Left lung (tissue), 14 donors: ENCODE measurements at places on chromosomes 12 and 14. TPM values are rescaled to one million over a fixed set of nuclear protein-coding genes. Genes with fewer than 3 reads are reported as not detected.

DNA sequence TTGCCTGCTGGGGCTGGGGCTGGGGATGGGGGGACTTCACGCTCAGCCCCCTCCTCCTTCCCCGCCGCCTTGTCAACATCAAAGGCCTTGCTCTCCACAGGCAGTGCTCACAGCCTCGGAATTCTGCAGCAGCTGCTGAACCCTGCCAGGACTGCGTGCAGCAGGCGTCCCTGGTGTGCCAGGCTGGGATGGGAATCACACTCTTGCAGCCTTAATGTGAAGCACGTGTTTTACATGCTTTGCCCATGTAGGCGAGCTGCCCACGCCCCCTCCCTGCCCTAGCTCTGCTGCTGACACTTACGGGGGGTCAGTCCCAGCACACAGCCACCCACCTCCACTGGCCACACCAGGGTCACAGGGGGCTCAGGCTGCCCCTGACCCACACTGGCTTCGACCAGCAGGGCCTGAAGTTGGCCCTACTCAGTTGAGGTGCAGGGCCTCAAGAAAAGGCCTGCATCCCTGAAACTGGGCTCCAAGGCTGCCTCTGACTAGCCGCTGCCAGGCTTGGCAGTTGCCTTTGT lies 276.2 kb upstream of the RTL1 start:
- DNase-seq: no peak

- peak; percentile 61 for DNase-seq
Measured at GRCh38 chr12:6452245-6452943, 552 bp downstream of the TAPBPL start.

DNA sequence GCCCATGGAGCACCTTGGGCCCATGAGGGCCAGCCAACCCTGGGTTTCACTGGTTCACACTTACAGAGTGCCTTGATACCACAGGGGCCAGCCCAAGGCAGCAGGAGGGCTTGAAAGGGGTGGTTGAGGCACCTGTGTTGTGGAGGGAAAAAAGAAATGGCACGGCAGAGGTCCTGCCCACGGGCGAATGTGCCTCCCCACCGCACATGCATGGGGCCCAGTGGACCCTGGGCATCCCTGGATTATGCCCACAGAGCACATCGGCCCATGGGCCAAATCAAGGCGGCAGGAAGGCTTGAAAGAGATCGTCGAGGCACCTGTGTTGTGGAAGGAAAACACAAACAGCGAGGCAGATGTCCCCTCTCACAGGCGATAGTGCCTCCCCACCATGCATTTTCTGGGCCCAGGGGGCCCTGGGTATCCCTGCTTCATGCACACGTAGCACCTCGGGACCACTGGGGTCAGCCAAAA lies 378.1 kb downstream of the ALG10 start:
- no peak for DNase-seq

- no peak for DNase-seq
Measured at GRCh38 chr12:91225316-91225715, 42.7 kb upstream of the DCN start.

- no peak for DNase-seq
Measured at GRCh38 chr12:115506822-115507559, 770.5 kb downstream of the MED13L start.

GRCh38 chr12:77893918-77894317 lies 63.2 kb downstream of the NAV3 start:
- DNase-seq: no peak

The SIX6 gene
- total RNA-seq: not detected

The TBX5 gene
- 18.1 TPM for total RNA-seq

The INHBC gene
- total RNA-seq: not detected

The SPRYD4 gene
- 3.3 TPM for total RNA-seq
